ENCODE measurements at places on chromosomes 1 and 21. TPM values are rescaled to one million over a fixed set of nuclear protein-coding genes. Genes with fewer than 3 reads are reported as not detected.

The KRTAP19-3 gene
- not detected for total RNA-seq

The CD1C gene
- total RNA-seq, result not detected

GRCh38 chr1:177710696-177711620 lies 258.9 kb downstream of the SEC16B start:
- no peak overlapping the region for H3K4me3 ChIP-seq
- no peaks in the 10 kb centered on the region for H3K36me3 ChIP-seq
- no peak overlapping the region for H3K27ac ChIP-seq
- no peaks in the 10 kb centered on the region for H3K27me3 ChIP-seq
- no peaks in the 10 kb centered on the region for H3K4me1 ChIP-seq

DNA sequence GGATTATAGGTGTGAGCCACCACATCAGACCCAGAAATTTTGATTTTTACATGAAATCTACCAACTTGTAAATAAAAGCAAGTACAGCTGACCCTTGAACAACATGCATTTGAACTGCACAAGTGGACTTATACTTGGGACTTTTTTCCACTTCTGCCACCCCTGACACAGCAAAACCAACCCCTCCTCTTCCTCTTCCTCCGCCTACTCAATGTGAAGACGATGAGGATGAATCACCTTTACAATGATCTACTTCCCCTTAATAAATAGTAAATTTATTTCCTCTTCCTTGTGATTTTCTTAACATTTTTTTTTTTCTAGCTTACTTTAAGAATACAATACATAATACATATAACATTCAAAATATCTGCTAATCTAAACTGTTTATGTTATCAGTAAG lies 17.5 kb upstream of the YRDC start:
- H3K36me3 ChIP-seq, result peaks cover 30% of the 10 kb centered on the region
- H3K27me3 ChIP-seq, result no peaks in the 10 kb centered on the region
- H3K27ac ChIP-seq, result no peak overlapping the region
- H3K4me1 ChIP-seq, result no peaks in the 10 kb centered on the region
- no peak for DNase-seq
- H3K4me3 ChIP-seq, result no peak overlapping the region

The MARCKSL1 gene
- total RNA-seq, result 46.5 TPM

DNA sequence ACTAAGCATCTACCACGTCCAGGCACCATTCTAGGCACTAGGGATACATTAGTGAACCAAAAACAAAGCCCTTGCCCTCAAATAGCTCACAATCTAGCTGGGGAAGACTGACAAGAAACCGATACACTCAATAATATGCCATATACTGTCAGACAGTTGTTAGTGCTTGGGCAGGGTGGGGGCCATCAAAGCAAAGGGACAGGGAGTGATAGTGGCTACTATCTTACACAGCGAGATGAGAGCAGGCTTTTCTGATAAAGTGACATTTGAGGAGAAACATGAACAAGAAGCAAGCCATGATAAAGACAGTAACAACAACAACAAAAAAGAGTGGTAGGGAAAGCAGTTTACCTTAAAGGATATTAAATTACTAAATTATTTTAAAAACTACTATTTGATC lies 41.1 kb downstream of the ERO1B start:
- no peaks in the 10 kb centered on the region for H3K4me1 ChIP-seq
- no peaks in the 10 kb centered on the region for H3K27me3 ChIP-seq
- H3K4me3 ChIP-seq, result no peak overlapping the region
- H3K36me3 ChIP-seq, result no peaks in the 10 kb centered on the region

DNA sequence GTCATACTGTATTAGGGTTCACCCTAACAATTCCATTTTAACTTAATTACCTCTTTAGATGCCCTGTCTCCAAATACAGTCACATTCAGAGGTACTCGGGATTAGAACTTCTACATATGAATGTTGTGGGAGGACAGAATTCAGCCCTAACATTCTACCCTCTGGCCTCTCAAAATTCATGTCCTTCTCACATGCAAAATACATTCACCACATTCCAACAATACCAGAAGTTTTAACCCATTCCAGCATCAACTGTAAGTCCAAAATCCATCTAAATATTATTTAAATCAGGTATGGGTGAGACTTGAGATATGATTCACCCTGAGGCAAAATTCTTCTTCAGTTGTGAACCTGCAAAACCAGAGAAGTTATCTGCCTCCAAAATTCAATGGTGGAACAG lies 14.5 kb downstream of the LY9 start:
- H3K4me1 ChIP-seq, result peaks cover 70% of the 10 kb centered on the region
- H3K27ac ChIP-seq, result no peak overlapping the region
- no peak overlapping the region for H3K4me3 ChIP-seq
- no peak for DNase-seq

- no peaks in the 10 kb centered on the region for H3K4me1 ChIP-seq
- H3K27ac ChIP-seq, result no peak overlapping the region
- no peaks in the 10 kb centered on the region for H3K27me3 ChIP-seq
- no peaks in the 10 kb centered on the region for H3K36me3 ChIP-seq
Measured at GRCh38 chr1:192984080-192984479, 75.1 kb downstream of the UCHL5 start.

GRCh38 chr1:42003433-42003832 lies 84.7 kb upstream of the HIVEP3 start:
- H3K27ac ChIP-seq, result no peak overlapping the region
- H3K27me3 ChIP-seq, result no peaks in the 10 kb centered on the region
- H3K4me3 ChIP-seq, result no peak overlapping the region
- no peak for DNase-seq
- no peaks in the 10 kb centered on the region for H3K4me1 ChIP-seq

DNA sequence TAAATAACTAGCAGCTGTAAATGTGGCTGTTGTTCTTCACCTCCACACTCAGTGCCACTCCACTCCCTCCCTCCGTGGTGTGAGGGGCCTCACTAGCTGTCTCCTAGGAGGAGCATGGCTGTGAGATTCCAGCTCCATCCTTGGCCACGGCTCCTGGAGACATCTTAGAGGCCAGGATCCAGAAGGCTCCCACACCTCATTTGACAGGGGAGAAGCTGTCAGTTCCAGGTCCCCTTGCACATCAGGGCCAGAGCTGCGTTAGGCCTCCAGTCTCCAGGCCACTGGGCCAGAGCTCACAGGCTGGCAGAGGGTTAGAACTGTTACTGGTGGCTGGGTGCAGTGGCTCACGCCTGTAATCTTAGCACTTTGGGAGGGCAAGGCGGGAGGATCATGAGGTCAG lies 15.0 kb downstream of the PCSK9 start:
- H3K4me1 ChIP-seq, result no peaks in the 10 kb centered on the region
- no peak for DNase-seq
- H3K4me3 ChIP-seq, result no peak overlapping the region
- no peaks in the 10 kb centered on the region for H3K36me3 ChIP-seq
- H3K27ac ChIP-seq, result no peak overlapping the region

GRCh38 chr1:203505526-203506204 lies 11.7 kb downstream of the OPTC start:
- no peak for DNase-seq
- H3K36me3 ChIP-seq, result no peaks in the 10 kb centered on the region
- H3K4me1 ChIP-seq, result no peaks in the 10 kb centered on the region
- no peak overlapping the region for H3K27ac ChIP-seq
- H3K27me3 ChIP-seq, result no peaks in the 10 kb centered on the region

GRCh38 chr1:233230011-233230410 lies 65.5 kb downstream of the PCNX2 start:
- peaks cover 3% of the 10 kb centered on the region for H3K36me3 ChIP-seq
- no peak for DNase-seq
- H3K27me3 ChIP-seq, result no peaks in the 10 kb centered on the region
- H3K4me3 ChIP-seq, result no peak overlapping the region
- H3K4me1 ChIP-seq, result no peaks in the 10 kb centered on the region

The TRIM63 gene
- not detected for total RNA-seq

The ATP1A2 gene
- total RNA-seq, result not detected

DNA sequence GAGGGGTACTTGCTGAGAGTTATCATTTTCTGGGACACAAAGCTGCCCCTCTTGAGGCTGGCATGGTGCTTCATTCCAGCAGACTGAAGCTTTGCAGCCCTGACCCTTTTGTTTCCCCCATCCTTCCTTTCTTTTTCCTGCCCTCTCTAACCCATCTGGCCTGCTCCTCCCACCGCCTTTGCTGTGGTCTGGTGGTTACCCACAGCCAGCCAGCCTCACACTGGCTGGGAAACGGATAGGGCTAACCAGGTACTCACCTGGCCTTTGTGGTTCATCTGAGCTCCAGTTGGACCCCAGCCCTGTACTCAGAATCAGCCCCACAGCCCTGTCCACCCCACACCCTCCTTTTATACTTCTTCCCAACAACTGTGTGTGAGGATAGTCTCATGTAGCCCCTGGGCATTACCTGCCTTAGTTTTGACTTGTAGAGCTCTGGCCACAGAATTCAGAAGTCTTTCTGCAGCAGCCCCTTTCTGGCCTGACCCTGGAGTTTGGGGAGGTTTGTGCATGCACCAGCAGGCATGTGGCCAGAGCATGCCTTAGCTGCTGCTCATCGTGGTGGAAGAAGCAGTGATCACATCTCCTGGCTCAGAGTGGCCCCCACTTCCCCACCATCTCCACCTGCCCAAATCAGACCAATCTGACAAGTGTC lies 138.0 kb downstream of the TRABD2B start:
- H3K27me3 ChIP-seq, result no peaks in the 10 kb centered on the region
- no peak overlapping the region for H3K4me3 ChIP-seq
- no peak for DNase-seq
- H3K27ac ChIP-seq, result no peak overlapping the region

GRCh38 chr21:17105932-17106331 lies 406.9 kb upstream of the CXADR start:
- no peaks in the 10 kb centered on the region for H3K4me1 ChIP-seq
- H3K4me3 ChIP-seq, result no peak overlapping the region
- H3K36me3 ChIP-seq, result no peaks in the 10 kb centered on the region
- no peak overlapping the region for H3K27ac ChIP-seq
- DNase-seq, result no peak

DNA sequence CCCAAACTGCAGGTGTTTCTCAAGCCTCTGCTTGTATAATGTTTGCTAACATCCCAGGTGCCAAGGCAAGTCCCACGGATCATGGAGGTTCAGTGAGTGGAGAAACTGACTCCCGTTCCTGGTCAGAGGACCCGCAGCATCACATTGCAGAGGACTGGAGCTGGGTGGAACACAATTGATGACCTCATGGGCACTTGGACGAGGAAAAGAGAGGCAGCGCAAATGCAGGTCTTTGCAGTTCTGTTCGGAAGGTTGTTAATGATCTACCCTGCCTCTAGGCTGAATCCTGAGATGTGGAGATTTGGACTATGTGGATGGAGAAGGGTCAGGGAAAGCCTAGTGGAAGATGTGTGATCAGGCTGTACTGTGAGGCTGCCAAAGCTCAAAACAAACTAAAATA lies 192.9 kb downstream of the DUSP10 start:
- H3K4me3 ChIP-seq, result no peak overlapping the region
- no peak overlapping the region for H3K27ac ChIP-seq
- no peaks in the 10 kb centered on the region for H3K27me3 ChIP-seq
- H3K4me1 ChIP-seq, result no peaks in the 10 kb centered on the region
- DNase-seq, result no peak
- no peaks in the 10 kb centered on the region for H3K36me3 ChIP-seq

DNA sequence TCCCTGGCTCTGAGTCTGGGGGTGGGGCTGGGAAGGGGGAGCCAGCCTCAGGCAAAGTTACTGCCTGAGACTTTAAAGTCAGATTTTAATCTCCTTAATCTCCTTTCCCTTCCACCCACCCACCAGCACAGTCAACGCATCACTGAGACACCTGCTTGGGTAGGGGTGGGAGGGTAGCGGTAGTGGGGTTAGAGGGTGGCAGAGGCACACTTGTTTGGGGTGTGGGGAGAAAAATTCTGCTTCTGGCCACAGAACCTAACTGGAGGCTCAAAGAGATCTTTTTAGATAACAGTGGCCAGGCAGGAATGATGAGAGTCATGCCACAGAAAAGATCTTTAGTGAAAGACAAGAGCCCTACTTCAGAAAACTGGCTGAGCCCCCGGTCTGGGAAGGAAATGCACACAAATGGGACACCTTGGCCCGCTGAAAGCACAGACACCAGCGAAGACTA lies 44.1 kb downstream of the CD247 start:
- peak overlapping the region; percentile 48 for H3K27ac ChIP-seq
- peak overlapping the region; percentile 32 for H3K4me3 ChIP-seq
- peaks cover 97% of the 10 kb centered on the region for H3K4me1 ChIP-seq
- H3K27me3 ChIP-seq, result no peaks in the 10 kb centered on the region
- peak; percentile 84 for DNase-seq

The SPRR1A gene
- not detected for total RNA-seq

GRCh38 chr1:24311741-24312140 lies 7.4 kb upstream of the GRHL3 start:
- H3K27ac ChIP-seq, result no peak overlapping the region
- H3K4me1 ChIP-seq, result no peaks in the 10 kb centered on the region
- no peak overlapping the region for H3K4me3 ChIP-seq
- no peak for DNase-seq
- no peaks in the 10 kb centered on the region for H3K36me3 ChIP-seq
- no peaks in the 10 kb centered on the region for H3K27me3 ChIP-seq

DNA sequence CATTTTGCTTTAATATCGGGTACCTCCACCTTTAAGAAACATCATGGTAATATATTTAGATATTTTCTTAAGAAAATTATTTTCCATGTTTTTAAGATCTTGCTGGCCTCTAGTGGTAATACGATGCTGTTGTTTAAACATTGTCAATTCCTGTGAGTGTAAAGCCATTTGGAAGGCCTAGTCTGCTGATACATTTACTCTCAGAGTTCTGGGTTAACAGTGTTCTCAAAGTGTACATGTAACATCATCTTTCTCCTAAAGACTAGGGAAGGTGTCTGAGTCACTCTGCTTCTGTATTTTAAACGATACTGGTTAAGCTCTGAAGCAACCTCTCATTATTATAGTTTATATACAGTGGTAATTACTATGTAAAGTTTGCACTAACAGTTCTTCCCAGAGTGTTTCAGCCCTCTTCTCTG lies 189.1 kb downstream of the RASAL2 start:
- H3K4me3 ChIP-seq, result no peak overlapping the region
- DNase-seq, result no peak
- no peak overlapping the region for H3K27ac ChIP-seq
- no peaks in the 10 kb centered on the region for H3K36me3 ChIP-seq

DNA sequence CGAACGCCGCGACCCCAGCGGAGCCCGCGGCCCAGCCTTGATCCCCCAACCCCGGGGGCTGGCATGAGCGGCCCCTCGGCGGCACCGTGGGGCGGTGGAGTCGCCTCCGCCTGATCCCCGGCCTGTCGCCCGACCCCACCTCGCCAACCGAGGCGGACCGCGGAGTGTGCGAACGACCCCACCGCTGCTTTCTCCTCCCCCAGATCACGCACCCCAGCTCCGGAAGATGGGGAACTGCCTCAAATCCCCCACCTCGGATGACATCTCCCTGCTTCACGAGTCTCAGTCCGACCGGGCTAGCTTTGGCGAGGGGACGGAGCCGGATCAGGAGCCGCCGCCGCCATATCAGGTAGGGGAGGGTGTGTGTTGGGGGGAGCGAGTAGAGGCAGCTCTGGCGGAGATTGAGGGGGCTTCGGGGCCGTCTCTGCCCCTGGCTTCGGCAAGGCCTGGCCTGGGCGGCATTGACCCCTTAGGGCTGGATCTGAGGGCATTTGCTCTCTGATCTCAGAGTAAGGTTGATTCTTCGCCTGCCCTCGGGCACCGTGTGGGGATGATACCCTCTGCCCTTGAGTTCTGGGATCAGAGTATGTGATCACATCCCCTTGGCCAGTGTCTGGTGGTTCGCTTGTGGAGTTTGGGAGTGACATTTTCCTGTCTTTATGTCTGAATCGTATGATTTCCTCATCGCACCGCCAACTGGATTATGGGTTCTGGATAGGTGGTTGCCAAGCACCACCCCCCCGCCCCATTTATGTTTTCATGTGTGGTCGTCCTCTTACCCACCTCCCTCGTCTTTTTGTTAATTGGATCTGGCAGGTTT lies 668 bp downstream of the RNF11 start:
- peak; percentile 55 for DNase-seq
- H3K27me3 ChIP-seq, result no peaks in the 10 kb centered on the region
- peak overlapping the region; percentile 83 for H3K4me3 ChIP-seq
- H3K36me3 ChIP-seq, result no peaks in the 10 kb centered on the region
- peaks cover 61% of the 10 kb centered on the region for H3K4me1 ChIP-seq

The SERINC2 gene
- 0.15 TPM for total RNA-seq

The C1QA gene
- total RNA-seq, result 1.2 TPM

Data from CD4-positive, alpha-beta memory T cell (primary cell).